ENCODE measurements at places on chromosomes 3 and 15.

- no peak for DNase-seq
Observed at GRCh38 chr3:30518872-30519271, 87.5 kb upstream of the TGFBR2 start.

DNA sequence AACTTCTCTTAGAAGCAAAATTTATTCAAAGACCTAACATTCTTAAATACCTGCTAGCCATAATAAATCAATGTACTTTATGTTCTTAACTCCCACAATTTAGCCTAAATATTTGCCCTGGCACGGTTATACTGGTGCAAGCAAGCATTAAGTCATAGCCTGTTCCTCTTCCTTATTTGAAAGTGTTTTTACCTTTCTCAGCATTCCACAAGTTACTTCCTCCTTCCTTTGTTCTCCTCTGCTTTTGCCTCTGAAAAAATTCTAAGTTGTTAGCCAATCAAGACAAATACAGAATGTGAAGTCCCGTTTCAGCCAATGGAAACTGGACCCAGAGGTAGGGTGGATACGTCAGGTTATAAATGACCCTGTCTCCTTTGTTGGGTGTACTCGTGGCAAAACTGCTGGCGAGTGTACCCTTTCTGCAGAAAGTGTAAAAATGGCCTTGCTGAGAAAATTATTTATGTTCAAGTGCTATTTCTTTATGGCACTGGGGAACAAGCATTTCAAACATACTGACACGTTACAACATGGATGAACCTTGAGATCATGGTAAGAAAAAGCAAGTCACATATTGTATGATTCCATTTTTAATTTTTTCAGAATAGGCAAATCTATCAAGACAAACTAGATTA, 3.1 kb upstream of the TATDN2 start:
- no peak for DNase-seq

- no peak for DNase-seq
Observed at GRCh38 chr3:132681421-132681820, 21.3 kb downstream of the UBA5 start.

DNA sequence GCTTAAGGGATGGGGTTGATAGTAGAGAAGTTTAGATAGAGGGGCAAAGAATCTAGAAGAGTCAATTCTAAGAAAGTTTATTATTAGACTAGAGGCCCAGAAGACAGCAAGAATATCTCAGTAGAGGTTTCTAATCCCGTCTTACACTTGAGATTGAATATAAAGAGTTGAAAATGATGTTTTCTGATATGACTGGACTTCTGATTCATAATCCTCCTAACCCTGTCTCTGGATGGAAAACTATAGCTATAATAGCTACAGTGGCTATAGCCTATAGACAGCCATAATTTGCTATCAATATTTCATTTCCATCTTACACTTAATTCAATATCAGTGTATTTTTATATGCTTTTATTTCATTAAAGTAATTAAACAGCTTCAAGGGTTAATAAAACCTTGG, 60.0 kb downstream of the GAP43 start:
- no peak for DNase-seq

- no peak for DNase-seq
Observed at GRCh38 chr3:39113291-39113690, 5.8 kb downstream of the TTC21A start.

DNA sequence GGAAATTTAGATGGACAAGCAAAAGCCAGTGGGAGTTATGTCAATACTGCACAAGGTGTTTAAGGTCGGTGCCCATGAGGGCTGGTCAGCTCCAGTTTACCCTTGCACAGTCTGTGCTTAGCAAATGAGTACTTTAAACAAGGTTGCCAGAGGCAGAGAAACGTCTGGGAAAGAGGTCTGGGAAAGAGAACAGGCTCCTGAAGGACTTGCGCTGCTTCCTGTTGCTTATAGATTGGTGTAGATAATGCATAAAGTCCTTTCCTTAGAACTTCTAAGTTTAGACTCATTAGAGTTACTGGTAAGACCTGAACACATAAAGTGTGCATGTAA, 162.6 kb upstream of the P2RY1 start:
- DNase-seq = no peak

DNA sequence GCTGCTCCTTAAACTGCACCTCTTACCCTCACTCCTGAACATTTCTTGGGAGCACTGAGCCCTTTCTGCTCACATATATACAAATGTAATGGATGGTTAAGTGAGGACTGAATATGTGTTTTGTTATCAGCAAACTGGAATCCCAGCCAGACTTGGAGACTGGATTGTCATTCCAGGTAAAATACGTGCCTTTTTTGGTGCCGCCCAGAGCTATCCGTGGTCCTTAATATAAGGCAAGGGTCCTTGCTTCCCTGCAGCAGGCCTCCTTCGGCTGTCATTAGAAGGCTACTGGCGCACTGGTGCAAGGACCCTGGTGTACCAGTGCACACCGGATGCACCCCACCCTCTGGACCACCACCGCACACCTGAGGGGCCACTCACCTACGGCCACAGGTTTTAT, 1.1 kb upstream of the GABRB3 start:
- DNase-seq = no peak

DNA sequence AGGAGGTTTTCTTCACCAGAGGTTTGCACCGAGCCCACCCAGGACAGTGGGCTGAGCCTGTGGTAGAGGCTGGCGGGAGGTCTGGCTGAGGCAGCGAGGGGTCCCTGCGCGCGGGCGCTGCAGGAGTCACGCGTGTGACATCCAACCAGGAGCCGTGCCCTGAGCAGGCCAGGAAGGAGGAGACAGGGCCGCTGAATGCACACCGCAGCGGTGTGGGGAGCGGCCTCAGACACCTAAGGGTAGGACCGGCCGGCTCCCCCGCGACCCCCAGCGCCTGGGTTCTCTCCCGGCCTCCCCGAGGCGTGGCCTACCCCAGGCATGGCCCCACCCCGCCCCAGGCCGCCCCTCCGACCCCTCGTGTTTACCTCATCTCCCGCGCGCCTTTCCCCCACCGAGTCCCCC, 412 bp downstream of the SLC41A3 start:
- DNase-seq = no peak

- DNase-seq = no peak
Observed at GRCh38 chr3:33438881-33439545, 1.2 kb downstream of the UBP1 start.

DNA sequence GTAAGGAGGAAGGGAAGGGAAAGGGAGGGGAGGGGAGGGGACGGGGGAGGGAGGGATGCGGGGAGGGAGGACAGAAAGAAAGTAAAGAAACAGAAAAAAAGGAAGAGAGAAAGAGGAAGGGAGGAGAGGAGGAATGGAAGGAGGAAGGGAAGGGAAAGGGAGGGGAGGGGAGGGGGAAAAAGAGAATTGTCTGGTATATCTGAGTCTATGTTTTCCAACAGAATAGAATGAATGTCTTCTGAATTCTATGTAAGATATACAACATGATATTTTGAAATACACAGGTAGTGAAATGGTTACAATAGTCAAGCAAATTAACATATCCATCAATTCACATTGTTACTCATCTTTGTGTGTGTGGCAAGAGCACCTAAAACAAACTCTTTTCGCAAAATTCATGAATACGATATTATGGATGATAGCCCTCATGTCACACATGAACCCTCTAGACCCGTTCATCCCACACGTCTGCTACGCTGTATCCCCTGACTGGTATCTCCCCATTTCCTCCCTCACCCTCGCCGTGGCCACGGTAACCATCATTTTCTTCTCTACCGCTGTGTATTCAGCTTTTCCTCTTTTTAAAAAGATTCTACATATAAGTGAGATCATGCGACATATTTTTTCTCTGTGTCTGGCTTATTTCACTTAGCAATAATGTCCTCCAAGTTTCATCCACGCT, 168.9 kb downstream of the XXYLT1 start:
- no peak for DNase-seq

- peak; percentile 77 for DNase-seq
Observed at GRCh38 chr3:37753428-37753827, 108.3 kb upstream of the CTDSPL start.

- no peak for DNase-seq
Observed at GRCh38 chr15:71109905-71110304, 5.4 kb upstream of the THSD4 start.

DNA sequence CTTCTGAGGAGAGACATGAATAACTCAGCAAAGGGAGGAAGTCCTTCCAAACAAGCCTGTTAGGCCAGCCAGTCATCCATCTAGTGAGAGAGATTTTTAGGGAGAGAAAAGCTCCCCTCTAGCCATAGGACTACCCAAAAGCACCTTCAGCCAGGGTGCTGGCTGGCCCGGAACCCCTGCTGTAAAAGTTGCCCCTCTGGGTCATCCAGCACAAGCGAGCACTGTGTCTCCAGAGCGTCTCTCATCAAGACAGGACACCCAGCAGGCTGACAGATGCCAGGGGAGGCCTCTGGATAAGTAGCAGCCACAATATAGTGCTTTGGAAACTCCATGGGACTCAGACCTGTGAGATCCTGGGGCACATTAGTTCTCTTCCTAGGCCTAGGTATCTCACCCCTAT, 24.5 kb downstream of the ANXA2 start:
- DNase-seq = no peak

DNA sequence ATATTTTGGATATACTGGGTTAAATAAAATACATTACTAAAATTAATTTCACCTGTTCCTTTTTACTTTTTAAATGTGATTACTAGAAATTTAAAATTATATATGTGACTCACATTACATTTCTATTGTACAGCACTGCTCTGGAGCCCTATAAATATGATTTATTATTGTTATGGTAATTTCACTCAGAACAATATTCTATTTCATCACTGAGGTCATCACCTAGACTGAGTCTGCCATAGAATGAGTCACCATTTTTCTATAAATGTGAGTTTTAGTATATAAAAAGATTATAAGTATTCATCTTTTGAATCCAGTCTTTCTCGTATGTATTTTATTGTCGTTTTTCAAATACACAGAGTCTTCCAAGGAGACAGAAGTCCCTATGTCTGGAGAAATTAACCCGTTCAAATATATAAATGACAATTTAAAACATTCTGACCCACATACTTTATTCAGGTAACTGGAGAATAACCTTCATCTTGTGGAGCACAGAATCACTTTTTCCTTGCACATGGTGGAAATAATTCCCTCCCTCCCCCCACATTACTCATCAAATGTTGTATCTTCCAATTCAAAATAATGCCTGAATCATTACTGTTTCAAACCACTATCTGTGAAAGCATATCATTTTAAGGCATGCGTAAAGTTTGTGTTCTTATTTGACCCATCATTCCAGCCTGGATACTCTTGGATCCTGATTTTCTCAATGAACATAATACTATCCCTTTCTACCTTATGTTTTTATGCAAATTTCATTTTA, 30.0 kb downstream of the CHST14 start:
- DNase-seq = no peak

DNA sequence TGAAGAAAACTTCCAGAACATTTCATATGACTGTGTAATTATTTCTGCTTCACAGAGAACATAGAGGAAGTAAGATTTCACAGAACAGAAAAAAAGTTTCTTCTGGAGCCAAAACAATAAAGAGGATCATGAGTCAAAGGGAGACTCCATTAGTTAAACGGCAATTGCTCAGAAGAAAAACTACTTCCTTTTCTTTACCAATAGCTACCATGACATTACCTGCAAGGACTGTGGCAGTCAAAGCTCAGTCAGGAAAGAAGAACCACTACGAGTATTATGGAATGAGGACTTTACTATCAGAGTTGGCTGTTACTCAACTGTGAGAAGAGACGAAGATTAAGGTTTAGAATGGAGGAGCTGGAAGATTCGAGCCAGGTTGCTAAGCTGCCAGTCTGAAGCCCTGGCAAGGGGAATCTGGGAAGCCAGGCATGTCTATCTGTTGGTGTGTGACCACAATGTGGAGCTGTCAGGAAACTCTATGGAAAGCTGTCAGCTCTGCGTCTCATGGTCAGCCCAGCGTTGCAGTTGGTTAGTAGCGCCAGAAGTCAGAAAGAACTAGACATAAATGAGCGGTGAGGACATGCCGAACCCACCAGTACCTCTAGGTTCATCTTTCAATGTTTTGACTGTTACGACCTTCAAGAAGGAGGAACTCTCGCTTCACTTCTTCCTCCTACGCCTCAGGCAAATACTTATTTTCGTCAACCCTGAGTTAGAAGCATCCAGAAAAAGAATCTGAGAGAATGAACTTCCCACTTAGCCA, 604.3 kb downstream of the FGF12 start:
- DNase-seq = no peak

GRCh38 chr3:10116138-10116460, 624 bp downstream of the BRK1 start:
- DNase-seq = no peak

DNA sequence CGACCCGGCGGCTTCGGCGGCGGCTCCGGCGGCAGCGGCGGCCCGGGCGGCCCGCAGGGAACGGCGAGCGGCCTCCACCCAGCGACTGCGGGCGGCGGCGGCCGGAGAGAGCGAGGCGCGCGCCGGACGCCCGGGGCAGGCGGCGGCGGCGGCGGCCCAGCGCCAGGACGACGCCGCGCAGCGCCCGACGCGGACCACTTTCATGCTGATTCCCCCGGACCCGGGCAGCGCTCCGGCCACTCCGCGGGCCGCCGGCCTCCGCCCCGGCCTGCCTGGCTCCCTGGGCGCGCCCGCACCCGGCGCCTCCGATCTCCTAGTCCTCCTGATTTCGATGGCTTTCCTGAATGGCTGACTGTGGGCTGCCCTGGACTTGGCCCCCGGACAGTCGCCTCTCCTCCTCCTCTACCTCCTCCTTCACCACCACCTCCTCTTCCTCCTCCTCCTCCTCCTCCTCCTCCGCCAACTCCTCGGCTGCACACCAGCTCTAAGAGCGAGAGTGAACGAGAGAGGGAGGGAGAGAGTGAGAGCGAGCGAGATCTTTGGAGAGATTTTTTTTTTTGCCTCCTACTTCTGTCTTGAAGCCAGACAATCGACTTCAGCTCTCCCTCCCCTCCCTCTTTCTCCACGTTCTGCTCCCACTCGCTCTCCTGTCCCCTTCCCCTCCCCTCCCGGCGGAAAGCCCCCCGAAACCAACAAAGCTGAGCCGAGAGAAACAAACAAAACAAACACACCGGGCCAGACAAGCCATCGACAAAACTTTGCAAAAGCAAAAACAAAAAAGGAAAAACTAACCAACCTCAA, 844 bp downstream of the NR2F2 start:
- no peak for DNase-seq

DNA sequence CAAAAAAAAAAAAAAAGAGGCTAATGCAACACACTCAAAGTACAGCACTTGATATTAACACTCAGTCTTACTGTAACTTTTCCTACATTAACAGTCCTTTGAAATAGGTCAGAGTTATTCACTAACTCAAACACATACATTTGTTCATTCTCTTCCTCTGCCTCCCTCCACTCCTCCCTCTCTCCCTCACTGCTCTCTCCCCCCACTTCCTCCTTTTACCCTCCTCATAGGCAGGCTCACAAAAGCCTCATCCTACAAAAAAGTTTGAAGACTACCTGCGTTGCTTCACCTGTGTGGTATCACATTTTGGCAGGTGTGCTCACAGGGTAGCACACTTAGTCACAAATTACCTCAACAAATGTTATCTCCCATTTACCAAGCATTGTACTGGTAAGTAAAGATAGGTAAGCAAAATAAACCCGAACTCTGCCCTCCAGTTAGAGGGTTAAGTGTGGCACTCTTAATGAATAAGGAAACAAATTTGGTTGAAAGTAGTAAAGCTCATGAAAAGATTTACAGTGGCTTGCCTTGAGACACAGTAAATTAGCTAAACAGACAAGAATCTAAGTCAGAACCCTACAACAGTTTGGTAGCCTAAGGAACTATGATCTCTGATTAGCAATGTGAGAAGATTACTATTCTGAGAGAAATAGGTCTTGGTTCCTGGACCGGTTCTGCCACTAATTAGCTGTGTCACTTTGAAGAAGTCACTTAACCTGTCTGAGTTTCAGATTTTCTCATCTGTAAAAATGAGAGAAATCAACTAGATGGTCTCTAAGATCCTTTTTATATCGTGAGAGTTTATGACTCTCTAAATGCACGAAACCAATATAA, 151.0 kb upstream of the MLF1 start:
- DNase-seq = no peak

All from Jurkat, Clone E6-1 (cell line).